ENCODE measurements at places on chromosomes 7 and 10.

DNA sequence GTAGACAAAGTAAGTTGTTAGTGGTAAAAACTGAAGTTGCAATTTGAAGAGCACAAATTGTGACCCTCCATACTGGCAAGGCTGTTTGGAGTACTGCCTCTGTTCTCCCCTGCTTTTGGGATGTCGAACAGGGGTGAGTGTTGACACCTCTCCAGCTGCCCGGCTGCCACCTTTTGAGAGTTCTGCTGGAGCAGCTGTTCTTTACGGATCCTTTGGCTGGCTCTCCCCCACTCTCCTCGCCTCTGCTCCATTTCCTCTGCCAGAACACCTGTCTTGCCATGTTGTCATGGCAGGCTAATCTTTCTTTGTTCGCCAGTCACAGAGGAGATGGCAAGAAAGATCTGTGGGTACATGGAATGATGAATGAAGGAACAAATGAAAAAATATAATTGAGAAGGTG lies 34.9 kb downstream of the INSYN2A start:
- DNase-seq = no peak

DNA sequence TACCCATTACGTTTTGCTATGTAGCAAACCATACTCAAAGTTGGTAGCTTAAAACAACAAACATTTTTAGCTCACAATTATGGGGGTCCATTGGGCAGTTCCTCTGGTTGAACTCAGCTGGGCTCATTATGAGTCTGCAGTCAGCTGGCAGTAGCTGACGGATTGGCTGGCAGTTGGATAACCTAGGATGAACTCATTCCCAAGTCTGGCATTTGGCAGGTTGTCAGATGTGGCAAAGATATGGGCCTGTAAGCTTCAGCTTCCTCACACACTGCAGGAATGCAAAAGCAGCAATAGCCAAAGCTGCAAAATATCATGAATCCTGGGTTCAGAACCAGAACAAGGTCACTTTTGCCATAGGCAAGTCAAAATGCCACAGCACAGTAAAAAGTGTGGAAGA lies 412.2 kb upstream of the SORCS1 start:
- DNase-seq = no peak

DNA sequence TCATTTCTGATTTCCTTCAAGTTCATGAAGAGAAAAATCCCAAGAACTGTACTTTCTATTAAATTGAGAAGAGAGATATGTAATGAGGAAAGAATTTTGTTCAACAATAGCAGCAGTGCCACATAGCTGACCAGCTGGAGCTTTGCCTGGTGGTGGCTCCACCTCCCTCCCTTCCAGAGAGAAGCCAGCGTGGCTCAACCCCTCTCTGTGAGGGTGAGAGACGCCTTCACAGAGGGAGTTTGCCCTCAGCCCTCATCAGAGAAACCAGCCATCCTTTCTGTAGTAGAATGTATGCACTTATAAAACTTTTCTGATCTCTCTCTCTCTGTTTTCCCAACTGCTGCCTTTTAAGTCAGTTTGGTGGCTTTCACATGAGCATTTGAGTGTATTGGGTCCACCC lies 20.5 kb upstream of the COL1A2 start:
- DNase-seq = no peak

DNA sequence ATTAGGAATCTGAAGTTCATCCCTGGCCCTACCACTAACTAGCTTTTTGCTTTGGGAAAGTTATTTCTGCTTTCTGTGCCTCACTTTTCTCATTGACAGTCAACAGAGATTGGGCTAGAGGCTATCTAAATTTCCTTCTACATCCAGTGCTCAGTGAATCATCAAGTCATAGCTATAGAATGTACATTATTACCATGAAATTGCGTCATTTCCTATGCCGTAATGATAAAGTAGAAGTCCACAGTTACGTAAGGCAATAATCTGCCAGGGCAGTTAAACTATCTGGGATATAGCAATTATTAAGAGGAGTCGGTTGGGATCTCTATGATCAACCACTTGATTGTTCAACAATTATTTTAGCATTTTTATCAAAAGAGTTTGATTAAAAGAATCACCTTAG lies 64.4 kb downstream of the ITGB8 start:
- no peak for DNase-seq

GRCh38 chr7:44380189-44380830 lies 54.9 kb upstream of the CAMK2B start:
- no peak for DNase-seq

GRCh38 chr10:89216056-89216455 lies 8.9 kb upstream of the CH25H start:
- no peak for DNase-seq

DNA sequence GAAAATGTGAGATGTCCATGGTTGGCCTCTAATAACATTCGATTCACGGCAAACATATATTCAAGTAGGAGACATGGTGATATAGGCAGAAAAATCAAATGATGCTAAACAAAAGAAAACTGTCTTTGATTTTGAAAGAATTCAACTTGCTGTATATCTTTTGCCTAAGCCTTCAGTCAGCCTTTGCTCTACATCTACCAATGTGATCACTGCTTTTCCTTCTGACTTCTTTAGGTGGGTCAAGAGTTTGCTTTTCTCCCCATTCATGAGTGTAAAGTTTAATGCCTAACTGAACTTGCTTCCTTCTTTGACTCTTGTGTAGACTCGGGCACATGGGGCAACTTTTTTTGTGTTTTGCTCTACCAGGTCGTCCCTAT lies 417 bp upstream of the HIF1AN start:
- no peak for DNase-seq

DNA sequence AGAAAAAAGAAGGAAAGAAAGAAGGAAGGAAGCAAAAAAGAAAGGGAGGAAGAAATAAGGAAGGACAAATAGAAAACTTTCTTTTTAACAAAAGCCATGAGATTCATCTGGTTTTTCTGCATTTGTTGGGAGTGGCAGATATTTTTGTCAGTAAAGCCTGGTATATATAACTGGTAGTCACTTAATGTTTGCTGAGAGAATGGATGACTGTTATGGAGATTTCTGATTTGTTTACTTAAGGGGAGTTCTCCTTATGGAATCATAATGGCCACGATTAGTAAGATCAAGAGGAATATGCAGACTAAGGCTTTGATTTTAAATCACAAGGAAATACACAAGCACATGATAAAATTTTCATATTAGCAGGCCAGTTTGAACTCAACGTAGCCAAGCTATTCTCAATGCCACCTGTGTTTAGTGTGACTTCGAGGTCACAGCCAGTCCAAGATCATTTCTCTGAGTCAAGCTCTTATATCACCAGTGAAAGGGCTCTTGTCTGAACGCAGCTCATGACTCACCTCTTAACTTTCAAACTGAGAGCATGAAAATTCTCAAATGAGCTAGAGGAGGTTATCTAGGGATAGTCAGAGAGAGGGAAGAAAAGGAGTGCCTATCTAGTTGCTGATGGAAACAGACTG lies 445.1 kb upstream of the ZMIZ1 start:
- no peak for DNase-seq

DNA sequence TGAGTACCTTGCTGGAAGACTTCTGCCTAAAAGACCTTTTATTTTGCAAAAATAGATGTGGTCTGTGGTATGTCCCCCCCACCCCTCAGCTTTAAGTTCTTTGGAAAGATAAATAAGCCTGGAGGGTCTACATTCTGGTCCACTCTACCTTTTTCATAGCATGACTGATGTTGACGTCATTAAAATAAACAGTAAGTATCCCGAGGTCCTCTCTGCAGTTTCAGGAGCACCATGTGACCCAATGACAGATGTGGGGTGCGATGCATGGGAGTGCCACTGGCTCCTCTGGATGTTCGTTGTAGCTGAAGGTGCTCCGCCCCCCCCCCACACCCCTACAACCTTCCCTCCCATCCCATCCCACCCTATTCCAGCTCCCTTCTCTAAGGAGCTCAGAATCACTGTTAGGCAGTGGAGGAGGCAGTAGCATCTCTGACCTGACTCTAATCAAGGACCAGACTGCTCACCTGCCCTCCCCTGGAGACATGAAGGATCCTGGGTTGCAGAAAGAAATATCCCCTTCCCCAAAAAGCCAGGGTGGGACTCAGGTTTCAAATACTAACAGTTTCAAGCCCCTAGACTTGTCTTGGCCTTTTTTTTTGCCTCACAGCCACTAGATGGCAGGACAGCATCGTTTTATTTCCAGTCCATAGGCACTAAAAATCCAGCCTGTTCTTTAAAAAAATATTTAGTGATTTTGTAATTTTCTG lies 25.1 kb downstream of the CASP7 start:
- DNase-seq = peak; percentile 40

DNA sequence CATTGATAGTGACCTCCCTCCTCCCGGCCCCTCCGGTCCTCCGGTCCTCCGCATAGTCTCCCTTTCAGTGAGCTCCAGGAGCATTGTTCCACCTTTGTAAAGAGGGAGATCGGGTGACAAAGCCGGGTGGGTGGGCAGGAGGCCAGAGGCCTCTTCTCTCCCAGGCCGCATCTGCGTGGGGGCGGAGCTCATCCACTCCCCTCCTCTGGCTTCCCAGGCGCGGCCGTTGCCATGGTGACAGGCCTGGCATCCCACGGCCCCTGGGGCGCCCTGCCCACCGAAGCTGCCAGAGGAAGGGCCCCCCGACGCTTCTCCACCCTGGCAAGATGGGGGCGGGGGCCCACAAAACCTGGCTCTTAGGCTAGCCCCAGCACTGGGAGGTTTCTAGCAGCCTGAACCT lies 4.4 kb upstream of the FZD9 start:
- DNase-seq = no peak

DNA sequence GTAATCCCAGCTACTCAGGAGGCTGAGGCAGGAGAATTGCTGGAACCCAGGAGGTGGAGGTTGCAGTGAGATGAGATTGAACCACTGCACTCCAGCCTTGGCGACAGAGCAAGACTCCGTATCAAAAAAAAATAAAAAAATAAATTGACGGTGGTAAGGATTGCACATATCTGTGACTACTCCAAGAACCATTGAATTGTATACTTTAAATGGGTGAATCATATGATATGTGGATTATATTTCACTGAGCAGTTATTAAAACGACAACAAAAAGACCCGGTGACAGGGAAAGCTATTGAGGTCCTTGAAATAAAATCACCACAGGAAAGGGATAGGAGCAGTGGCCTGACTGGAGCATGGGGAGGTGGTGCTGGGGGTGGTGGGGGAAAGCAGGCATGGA lies 31.2 kb upstream of the COMTD1 start:
- no peak for DNase-seq

DNA sequence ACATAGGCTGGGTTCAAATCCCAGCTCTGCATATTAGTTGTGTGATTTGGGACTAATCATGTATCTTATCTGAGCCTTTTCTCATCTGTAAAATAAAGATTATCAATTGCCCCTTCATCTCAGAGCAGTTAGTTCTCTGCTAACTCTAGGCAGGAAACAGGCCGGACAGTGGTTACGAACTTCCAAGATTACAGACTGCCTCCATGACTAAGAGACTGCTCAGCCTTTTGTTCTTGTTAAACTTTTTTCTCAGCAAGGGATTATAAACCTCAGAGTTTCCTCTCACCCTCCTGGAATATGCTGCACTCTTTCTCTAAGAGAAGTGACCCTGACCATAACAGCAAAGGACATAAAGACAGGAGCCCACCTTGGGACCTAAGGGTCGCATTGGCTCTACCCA lies 52.5 kb upstream of the NFKB2 start:
- no peak for DNase-seq

DNA sequence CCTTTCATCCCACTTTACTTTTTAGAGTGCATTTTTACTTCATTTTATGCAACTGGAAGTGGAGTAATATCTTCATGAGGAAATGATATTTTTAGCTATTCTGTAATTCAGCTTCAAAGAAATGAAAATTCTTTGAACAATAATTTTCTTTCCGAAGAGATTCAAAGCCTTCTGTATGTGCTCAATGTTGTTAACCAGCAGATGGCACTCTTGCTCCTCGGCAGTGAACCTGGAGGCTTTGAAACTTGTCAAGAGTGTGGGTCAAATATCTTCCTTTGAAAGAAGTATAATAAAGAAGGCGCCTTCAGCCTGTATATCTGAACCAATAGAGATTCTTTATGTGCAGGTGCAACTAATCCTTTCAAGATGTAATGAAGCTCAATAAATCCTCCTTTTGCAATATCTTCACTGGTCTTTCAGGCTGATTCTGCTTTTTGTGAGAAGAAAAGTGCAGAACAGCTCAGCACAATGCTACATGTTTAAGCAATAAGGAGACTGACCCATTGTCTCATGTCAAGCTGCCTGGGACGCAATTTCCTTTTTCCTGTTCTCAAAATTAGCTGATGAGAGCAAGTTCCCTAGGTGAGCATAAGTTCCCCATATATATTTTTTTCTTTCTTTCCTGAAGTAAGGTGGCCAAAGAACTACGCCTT lies 258.4 kb downstream of the SEMA3A start:
- peak; percentile 22 for DNase-seq

GRCh38 chr7:4245135-4245865 lies 436.8 kb upstream of the FOXK1 start:
- no peak for DNase-seq

DNA sequence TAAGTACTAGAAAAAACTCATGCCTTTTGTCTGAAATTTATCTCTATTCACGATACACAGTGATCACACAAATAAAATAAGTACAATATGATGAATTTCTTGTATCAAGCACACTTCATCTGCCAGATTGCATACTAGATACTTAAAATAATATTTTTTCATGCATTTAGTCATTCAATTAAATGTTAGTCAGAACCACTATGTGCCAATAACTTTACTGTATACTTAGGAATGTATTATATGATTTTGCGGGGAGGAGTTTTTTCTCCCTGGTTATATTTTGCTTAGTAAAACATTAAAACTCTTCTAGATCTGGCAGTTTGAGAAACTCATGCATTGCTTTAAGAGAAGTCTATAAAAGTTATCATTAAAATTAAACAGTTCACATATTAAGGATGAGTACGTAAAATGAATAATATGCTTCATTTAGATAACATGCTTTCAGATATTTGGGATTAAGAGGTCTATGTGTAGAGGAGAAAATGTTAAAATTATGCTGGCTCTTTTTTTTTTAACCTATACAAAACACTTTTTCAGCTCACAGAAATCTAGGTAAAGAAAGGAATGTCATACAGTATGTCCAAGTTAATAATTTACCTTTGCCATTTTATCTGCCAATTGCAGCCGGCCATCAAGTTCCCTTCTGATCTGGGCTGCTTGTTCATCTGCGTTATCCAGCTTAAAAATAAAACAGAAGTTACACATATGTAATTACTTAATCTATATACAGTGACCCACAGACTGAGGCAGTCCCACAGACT lies 70.1 kb downstream of the RNF133 start:
- no peak for DNase-seq

DNA sequence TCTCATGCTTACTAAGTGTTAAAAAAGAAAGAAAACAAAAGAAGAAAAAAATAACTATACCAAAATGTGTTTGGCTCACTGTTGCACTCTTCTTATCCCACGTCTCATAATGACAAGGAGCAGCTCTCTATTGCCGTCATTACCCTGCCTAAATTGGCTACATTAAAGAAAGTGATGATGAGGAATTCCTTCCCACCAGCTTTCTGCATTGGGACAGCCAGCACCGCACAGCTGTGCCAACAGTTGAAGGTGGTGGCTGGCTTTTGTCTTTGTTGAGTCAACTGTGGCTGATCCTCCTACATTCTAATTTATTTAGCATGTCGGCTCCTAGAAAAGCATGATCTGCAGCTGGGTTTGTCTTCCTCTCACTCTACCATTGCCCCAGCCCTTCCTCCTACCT lies 751.8 kb downstream of the KCNMA1 start:
- no peak for DNase-seq
